ENCODE measurements at places on chromosomes 4 and X.

- DNase-seq, result no peak
Measured at GRCh38 chr4:150581056-150581605, 820 bp upstream of the MAB21L2 start.

- DNase-seq, result no peak
Measured at GRCh38 chrX:23052324-23052723, 52.6 kb downstream of the DDX53 start.

- DNase-seq, result no peak
Measured at GRCh38 chr4:127304356-127304755, 328.4 kb upstream of the INTU start.

DNA sequence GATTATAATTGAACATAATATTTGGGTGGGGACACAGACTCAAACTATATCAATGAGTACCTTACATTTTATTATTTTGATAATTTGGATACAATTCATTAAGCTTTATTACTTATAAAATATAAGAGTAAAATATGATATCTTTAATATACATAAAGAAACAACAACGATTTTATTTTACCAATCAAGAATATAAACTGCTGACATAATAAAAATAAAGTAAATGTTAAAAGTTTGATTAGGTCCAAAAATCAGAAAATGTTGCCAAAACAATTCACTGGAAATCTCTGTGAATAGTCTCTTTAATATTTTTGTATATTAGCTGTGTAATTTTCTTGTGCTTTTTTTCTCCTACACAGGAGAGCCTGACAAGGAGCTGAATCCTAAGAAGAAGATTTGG lies 21.4 kb downstream of the GIMD1 start:
- no peak for DNase-seq

DNA sequence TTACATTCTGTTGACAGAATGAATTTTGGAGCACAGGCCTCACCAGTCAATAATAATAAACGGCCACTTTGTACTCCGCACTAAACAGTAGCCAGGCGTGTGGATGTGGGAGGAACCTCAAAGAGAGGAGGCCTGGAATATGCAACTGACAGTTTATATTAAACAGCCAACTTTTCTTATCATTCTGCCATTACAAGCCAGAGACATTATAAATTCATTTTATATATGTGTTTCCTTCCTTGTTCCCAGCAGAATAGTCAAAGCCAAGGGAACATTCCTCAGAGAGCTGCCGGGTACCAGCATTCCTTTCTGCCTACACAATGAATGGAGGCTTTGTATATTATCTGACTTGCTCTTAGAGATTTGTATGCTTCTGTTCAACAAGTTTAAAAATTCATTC lies 436.5 kb upstream of the FTHL17 start:
- DNase-seq, result no peak

GRCh38 chr4:74038086-74038424 lies 434 bp downstream of the CXCL3 start:
- peak; percentile 41 for DNase-seq

GRCh38 chrX:13899607-13900006 lies 82.7 kb upstream of the GPM6B start:
- no peak for DNase-seq

GRCh38 chrX:23838953-23839352 lies 56.0 kb downstream of the SAT1 start:
- no peak for DNase-seq

- DNase-seq, result no peak
Measured at GRCh38 chr4:146310319-146311021, 96.1 kb downstream of the REELD1 start.

GRCh38 chrX:107701493-107702121 lies 73.3 kb downstream of the PRPS1 start:
- DNase-seq, result no peak

GRCh38 chr4:165464376-165464775 lies 85.6 kb downstream of the CPE start:
- no peak for DNase-seq

DNA sequence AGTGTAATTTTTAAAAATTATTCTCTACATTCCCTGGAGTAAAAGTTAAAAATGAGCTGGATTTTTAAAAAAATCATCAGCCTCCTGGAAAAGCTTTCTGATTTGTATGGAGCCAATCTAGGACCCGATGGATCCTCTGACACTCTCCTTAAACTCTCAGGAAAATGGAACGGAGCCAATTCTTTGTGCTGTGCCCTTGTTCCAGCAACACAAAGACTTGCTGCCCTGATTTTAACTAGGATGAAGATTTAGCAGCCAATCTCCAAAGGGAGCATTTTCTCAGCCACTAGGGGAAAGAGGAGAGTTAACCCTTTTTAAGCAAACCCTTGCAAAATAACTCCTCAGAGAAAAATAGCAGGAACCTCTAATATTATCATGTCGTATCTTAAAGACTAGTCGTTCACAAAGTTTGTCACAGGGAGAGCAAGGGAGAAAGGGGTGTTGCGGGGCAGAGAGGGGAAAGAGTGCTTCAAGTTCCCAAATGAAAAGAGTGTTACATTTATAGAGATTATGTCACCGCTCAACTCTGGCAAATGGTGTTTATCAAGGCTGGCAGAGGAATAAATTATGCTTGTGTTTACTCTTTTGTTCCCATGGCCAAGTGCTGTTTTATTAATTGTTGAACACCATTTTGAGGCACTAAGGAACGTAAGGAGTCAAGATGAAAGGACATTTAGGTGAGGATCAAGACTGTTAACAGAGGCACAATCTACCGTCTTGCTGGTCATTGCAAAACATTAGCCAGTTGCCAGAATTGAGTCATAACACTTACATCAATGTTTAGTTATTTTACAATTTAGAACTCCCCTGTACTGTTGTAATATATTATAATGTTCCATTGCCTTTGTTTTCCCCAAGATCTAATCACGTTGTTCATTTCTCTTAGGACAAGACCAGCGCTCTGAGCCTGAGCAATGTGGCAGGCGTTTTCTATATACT lies 250.7 kb downstream of the THOC2 start:
- no peak for DNase-seq

GRCh38 chr4:2357821-2358745 lies 60.4 kb downstream of the ZFYVE28 start:
- DNase-seq, result no peak

- no peak for DNase-seq
Measured at GRCh38 chr4:45946699-45947098, 177.2 kb downstream of the GABRG1 start.

DNA sequence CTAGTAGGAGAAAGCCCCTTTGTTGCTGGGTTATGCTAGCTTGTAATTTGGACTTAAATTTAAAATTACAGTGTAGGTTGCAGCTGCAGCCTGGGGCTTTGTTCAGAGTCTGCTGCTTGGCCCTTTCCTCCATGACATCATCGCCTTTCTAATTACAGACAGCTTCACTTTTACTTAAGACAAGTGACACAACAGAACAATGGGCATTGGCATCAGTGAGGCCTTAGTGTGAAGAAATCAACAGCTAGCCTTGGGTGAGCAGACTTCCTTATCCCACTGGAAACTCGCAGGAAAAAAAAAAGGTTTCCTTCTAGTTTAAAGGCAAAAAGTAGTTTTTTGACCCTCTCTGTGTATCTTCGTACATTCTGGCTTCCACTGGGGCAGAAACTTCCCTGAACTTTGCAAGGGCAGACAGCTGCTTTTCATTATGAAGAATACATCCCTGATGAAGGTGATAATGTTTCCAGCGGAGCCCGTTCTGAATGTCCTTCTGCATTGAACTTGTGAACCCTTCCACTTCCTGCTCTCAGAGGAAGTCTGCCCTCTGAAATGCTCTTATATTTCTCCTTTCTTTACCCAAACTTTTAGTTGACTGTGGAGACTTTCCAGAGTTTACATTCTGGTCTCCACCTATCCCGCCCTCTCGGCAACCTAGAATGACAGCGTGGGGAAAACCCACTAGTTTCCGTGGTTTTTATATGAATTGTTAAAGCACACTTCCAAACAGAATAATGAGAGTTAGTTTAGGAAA lies 123.2 kb upstream of the FAM9C start:
- no peak for DNase-seq

DNA sequence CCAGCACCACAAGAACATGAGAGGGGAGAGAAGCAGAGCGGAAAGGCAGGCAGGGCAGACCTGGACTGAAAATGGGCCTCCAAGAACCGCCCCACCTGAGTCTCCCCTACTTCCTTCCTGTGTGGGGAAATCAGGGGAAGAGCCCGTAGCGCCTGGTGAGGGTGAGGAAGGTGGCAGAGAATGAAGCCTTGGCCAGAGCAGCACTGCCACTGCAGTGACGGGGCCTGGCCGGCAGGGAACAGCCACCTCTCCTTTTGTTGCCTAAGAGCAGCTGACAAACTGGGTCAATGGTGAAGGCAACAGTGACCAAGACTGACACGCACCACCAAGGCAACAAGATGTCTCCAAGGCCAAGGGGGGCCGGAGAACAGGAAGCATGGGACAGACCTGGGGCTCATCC lies 58.4 kb upstream of the CBR4 start:
- peak; percentile 45 for DNase-seq

DNA sequence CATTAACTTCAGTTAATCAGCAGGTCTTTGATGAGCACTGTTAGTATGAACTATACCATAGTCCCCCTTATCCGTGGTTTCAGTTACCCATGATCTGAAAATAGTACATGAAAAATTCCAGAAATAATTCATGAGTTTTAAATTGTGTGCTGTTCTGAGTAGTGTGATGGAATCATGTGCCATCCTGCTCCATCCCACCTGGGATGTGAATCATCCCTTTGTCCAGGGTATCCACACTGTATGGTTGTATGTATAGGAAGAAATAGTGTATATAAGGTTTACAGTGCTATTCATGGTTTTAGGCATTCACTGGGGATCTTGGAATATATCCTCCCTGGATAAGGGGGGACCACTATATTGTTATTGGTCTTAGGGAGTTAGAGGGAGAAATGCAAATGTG lies 24.5 kb downstream of the ARHGAP10 start:
- DNase-seq, result no peak

GRCh38 chrX:26871967-26872366 lies 591.2 kb downstream of the PPP4R3C start:
- no peak for DNase-seq

- peak; percentile 90 for DNase-seq
Measured at GRCh38 chr4:11428899-11429698, 405 bp upstream of the HS3ST1 start.

DNA sequence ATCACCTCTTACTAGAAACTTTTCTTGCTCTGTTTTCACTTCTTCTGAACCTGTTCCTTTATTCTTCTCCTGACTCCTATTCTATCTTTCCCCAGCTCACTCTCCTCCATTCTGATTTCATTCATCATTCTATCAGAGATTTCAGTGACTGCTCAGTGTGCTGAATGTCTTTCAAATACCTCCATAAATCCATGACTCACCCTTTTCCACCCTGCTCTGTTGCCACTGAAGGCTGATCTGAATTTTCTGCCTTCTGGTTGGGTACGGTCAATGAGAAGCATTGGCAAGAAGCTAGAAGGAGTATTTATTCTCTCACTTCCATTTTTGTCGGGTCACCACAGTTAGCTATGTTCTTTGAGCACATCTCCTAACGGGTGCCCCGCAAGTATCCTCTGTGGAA lies 265.9 kb downstream of the CBLL2 start:
- DNase-seq, result no peak

DNA sequence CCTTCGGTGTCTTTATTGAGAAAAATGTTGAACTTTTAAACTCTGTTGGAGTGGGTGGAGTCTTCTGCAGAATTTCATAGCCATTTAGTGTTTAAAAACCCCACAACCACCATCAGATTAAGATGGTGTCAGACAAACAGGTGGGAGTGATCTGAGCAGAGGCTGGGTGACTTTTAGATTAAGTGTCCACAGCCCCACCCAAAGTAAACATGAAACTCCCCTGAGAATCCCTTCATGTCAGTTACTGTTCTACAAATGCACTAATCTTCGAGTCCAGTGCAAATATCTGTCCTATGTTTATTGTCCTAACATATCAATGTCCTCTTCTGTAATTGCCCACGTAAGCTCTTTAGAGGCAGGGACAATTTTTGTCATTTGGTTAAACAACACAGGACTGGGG lies 175.6 kb upstream of the RBPJ start:
- no peak for DNase-seq

DNA sequence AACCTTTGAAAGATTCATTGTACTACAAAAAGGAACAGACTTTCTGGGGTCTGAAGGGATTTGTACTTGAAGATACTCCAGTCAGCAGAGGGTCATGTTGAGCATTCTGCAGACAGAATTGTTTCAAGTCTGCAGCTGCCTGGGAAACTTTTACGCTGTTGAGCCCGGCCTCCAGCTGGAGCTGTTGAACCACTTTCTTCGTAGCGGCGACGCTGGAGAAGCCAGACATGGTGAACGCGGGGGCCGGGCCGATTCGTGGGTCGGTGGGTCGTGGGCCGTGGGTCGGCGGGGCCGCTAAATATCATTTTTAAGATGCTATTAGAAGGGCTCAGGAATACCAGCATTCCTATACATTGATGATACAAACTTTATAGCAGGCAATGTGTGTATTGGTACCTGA lies 12.0 kb upstream of the RTL9 start:
- DNase-seq, result peak; percentile 42

Data from H9 (cell line).